ENCODE measurements at places on chromosomes 1 and 21. TPM values are rescaled to one million over a fixed set of nuclear protein-coding genes. Genes with fewer than 3 reads are reported as not detected.

The DNASE2B gene
- not detected for total RNA-seq

The ACTL8 gene
- 0.28 TPM for total RNA-seq

The RSPO1 gene
- not detected for total RNA-seq

The PODN gene
- total RNA-seq = 1.4 TPM

The FAM167B gene
- total RNA-seq = 1.2 TPM

The TTC34 gene
- total RNA-seq = 0.09 TPM

The PGLYRP3 gene
- total RNA-seq = 0.14 TPM

The ALX3 gene
- total RNA-seq = 0.14 TPM

The OR2L2 gene
- total RNA-seq = under 0.01 TPM

The ARMH1 gene
- 47.7 TPM for total RNA-seq

DNA sequence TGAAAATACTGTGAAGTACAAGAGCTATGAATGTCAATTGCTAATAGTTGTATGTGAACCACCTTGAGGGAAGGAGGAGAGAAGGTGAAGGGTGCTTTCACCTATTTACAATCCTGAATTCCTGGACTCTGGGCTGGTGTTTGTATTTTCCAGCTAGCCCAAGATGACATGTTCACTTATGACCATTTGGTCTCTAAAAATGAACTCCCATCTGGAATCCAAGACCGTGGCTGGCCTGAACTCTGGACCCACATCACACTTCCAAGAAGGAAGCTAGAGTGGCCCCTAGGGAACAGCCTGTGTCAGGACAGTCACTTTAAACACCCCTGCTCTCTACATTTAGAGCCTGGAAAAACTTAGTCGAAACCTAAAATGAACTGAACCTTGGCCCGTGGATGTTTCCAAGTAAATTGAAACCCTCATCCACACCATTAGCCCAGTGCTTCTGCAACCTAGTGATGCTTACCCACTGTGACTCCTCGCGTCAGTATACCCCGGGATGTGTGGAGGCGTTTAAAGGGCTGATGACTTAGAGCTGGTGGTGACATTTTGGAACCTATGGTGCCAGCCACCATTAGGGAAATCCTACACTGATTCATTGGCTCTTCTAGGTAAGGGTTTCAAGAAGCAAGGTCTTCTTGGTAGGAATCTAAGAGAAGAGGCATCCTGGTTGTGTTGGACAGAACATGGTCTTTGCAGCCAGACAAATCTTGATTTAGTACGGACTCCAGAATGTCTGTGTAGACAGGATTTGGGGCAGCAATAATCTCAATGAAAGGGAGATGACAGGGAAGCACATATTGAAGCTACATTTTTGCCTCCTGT is 171.5 kb upstream of the IRF2BP2 start:
- no peak overlapping the region for H3K4me3 ChIP-seq
- H3K36me3 ChIP-seq = no peaks in the 10 kb centered on the region
- peaks cover 25% of the 10 kb centered on the region for H3K4me1 ChIP-seq
- peaks cover 8% of the 10 kb centered on the region for H3K27me3 ChIP-seq
- no peak overlapping the region for H3K27ac ChIP-seq
- DNase-seq = no peak

DNA sequence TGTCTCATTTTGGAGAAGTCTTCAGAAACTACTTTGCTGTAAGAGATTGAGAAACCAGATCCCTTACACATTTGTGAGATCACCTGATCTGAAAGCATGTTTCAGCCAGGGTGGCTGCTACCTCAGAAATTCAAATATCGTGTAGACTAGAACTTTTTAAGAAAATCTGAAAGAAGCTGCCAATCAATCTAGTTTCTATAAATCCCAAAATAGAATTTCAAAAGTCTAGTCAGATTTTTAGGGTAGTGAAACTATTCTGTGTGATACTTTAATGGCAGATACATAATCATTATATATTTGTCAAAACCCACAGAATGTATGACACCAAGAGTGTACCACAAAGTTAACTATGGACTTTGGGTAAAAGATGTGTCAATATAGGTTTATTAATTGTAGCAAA is 79.9 kb upstream of the PLPPR5 start:
- no peak overlapping the region for H3K4me3 ChIP-seq
- no peak overlapping the region for H3K27ac ChIP-seq
- DNase-seq = no peak
- H3K4me1 ChIP-seq = no peaks in the 10 kb centered on the region

GRCh38 chr1:20153000-20153418 is 13.9 kb downstream of the PLA2G2F start:
- DNase-seq = no peak
- H3K4me1 ChIP-seq = peaks cover 5% of the 10 kb centered on the region
- H3K36me3 ChIP-seq = no peaks in the 10 kb centered on the region

DNA sequence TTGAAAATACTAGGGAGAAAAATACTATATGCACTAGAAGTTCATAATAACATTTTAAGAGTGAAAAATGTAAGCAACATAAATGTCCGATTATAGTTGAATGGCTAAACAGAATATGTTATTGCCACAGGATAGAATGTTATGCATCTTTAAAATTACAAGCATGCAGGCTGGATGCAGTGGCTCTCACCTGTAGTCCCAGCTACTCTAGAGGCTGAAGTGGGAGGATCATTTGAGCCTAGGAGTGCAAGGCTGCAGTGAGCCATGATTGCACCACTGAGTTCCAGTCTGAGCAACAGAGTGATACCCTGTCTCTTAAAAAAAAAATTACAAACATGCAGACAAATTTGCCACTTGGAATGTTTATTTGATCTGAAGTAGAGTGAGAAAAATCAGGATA is 3.0 kb upstream of the BATF3 start:
- no peaks in the 10 kb centered on the region for H3K36me3 ChIP-seq
- peaks cover 26% of the 10 kb centered on the region for H3K4me1 ChIP-seq
- H3K27ac ChIP-seq = no peak overlapping the region
- peaks cover 19% of the 10 kb centered on the region for H3K27me3 ChIP-seq
- DNase-seq = no peak

- no peak overlapping the region for H3K4me3 ChIP-seq
- peaks cover 17% of the 10 kb centered on the region for H3K36me3 ChIP-seq
Observed at GRCh38 chr1:36034692-36035091, 49.2 kb upstream of the TEKT2 start.

- H3K27ac ChIP-seq = no peak overlapping the region
- peaks cover 18% of the 10 kb centered on the region for H3K36me3 ChIP-seq
- H3K27me3 ChIP-seq = no peaks in the 10 kb centered on the region
- no peaks in the 10 kb centered on the region for H3K4me1 ChIP-seq
- no peak overlapping the region for H3K4me3 ChIP-seq
- DNase-seq = no peak
Observed at GRCh38 chr1:176033881-176034280, 173.2 kb downstream of the COP1 start.

DNA sequence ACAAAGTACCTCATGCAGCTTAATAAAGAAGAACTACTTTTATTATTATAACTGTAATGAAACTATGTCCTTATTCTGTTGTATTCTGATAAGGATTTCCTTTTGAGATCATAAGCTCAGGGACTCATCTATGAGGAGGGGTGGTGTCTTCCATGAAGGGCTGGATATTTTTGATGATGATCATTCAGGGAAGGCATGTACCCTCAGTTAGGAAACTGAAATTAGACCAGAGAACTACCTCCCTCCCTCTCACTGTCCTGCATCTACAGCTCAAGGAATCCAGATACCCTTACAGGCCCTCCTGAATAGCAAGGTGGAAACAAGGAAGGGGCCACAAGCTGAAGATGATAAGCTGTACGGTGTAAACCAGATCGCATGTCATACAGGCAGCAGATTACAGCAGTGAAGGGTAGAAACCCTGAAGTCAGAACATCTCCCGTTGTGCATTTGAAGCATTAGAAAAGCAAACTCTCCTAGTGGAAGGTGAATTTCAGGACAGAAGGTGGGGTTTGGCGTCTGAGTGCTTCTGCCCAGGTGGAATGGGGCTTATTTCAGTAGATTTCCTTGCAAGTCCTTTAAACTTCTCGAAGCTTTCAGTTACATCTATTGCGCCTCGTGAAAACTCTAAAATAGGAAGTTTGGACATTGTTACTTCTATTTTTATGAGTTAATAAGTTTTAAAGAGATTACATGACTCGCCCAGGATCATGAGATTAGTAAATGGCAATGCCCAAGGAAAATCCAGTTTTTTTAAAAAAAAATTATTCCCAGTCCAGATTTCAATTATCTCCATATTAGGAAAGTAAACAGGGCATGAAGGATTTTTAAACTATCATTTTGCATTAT is 101.1 kb upstream of the HNRNPU start:
- no peaks in the 10 kb centered on the region for H3K36me3 ChIP-seq

- H3K27ac ChIP-seq = peak overlapping the region; percentile 56
- no peak for DNase-seq
- H3K36me3 ChIP-seq = peaks cover 5% of the 10 kb centered on the region
- no peaks in the 10 kb centered on the region for H3K27me3 ChIP-seq
- H3K4me1 ChIP-seq = peaks cover 13% of the 10 kb centered on the region
Observed at GRCh38 chr1:2251786-2252185, 23.7 kb downstream of the SKI start.

- no peaks in the 10 kb centered on the region for H3K36me3 ChIP-seq
- no peak for DNase-seq
- H3K4me1 ChIP-seq = peaks cover 13% of the 10 kb centered on the region
- H3K27me3 ChIP-seq = peaks cover 28% of the 10 kb centered on the region
- H3K27ac ChIP-seq = no peak overlapping the region
Observed at GRCh38 chr1:151511636-151512215, 539 bp downstream of the CGN start.

GRCh38 chr21:41509145-41509496 is 1.2 kb upstream of the TMPRSS2 start:
- H3K4me1 ChIP-seq = no peaks in the 10 kb centered on the region
- DNase-seq = no peak
- H3K27me3 ChIP-seq = peaks cover 62% of the 10 kb centered on the region

GRCh38 chr1:7290971-7291970 is 479.8 kb upstream of the VAMP3 start:
- H3K27ac ChIP-seq = no peak overlapping the region
- no peaks in the 10 kb centered on the region for H3K27me3 ChIP-seq
- no peak for DNase-seq
- H3K4me3 ChIP-seq = no peak overlapping the region
- no peaks in the 10 kb centered on the region for H3K4me1 ChIP-seq
- H3K36me3 ChIP-seq = no peaks in the 10 kb centered on the region

GRCh38 chr1:156676820-156677615 is at the start of gene NES:
Gene NES (minus strand): TSS chr1:156677407. CDS start chr1:156677264, 143 bp downstream.
- peaks cover 5% of the 10 kb centered on the region for H3K4me1 ChIP-seq
- no peak within 1 kb of the TSS for H3K4me3 ChIP-seq
- H3K27me3 ChIP-seq = peaks cover 48% of the 10 kb centered on the region
- no peaks in the 10 kb centered on the region for H3K36me3 ChIP-seq
- H3K27ac ChIP-seq = no peak within 1 kb of the TSS

- no peak within 1 kb of the TSS for H3K4me3 ChIP-seq
- DNase-seq = no peak
- no peaks in the 10 kb centered on the region for H3K4me1 ChIP-seq
Observed at GRCh38 chr1:22143065-22144033, at the start of gene WNT4. Gene WNT4 (minus strand): TSS chr1:22143097. CDS start chr1:22142922, 175 bp downstream.

GRCh38 chr1:1116701-1117468 is 996 bp upstream of the C1orf159 start:
- H3K4me1 ChIP-seq = peaks cover 9% of the 10 kb centered on the region
- peaks cover 55% of the 10 kb centered on the region for H3K27me3 ChIP-seq
- peak overlapping the region; percentile 88 for H3K4me3 ChIP-seq
- peaks cover 6% of the 10 kb centered on the region for H3K36me3 ChIP-seq
- no peak for DNase-seq
- H3K27ac ChIP-seq = no peak overlapping the region

GRCh38 chr1:98849969-98850636 is 154.6 kb downstream of the PLPPR5 start:
- DNase-seq = no peak
- no peaks in the 10 kb centered on the region for H3K27me3 ChIP-seq
- no peak overlapping the region for H3K27ac ChIP-seq
- H3K4me1 ChIP-seq = no peaks in the 10 kb centered on the region
- no peaks in the 10 kb centered on the region for H3K36me3 ChIP-seq

GRCh38 chr1:48930011-48930410 is 153.3 kb upstream of the BEND5 start:
- no peaks in the 10 kb centered on the region for H3K4me1 ChIP-seq
- no peak overlapping the region for H3K4me3 ChIP-seq
- H3K27me3 ChIP-seq = no peaks in the 10 kb centered on the region
- no peak overlapping the region for H3K27ac ChIP-seq
- no peaks in the 10 kb centered on the region for H3K36me3 ChIP-seq

Data from thymus (tissue), 14 donors.